ENCODE measurements at places on chromosomes 12 and 14.

- no peak for DNase-seq
Observed at GRCh38 chr14:97029800-97030199, 232.6 kb downstream of the VRK1 start.

DNA sequence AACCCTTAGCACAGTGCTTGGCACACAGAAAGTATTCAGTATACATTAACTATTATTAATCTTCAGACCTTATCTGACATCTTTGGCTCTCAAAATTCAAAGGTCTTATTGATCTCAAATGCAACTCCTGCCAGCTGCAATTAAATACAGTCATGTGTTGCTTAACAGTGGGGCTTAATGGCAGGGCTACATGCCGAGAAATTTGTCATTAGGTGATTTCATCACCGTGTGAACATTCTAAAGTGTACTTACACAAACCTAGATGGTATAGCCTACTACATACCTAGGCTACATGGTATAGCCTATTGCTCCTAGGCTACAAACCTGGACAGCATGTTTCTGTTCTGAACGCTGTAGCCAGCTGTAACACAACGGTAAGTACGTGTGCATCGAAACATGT, 156.3 kb upstream of the TMCC3 start:
- DNase-seq: no peak

- DNase-seq: peak; percentile 40
Observed at GRCh38 chr12:27969624-27970400, 2.7 kb downstream of the PTHLH start.

DNA sequence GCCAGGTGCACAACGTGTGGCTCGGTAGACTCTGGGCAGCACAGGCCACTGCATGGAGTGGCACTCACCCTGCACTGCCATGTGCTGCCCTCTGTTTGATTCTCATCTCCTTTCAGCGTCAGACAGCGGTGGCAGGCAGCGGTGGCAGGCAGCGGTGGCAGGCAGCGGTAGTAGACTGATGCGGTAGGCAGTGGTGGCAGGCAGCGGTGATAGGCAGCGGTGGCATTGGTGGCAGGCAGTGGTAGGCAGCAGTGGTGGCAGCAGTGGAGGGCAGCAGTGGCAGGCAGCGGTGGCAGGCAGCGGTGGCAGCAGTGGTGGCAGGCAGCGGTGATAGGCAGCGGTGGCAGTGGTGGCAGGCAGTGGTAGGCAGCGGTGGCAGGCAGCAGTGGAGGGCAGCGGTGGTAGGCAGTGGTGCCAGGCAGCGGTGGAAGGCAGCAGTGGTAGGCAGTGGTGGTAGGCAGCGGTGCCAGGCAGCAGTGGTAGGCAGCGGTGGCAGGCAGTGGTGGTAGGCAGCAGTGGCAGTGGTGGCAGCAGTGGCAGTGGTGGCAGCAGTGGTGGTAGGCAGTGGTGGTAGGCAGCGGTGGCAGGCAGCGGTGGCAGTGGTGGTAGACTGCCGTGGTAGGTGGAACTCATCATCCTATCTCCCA, 6.0 kb upstream of the MEG3 start:
- no peak for DNase-seq

DNA sequence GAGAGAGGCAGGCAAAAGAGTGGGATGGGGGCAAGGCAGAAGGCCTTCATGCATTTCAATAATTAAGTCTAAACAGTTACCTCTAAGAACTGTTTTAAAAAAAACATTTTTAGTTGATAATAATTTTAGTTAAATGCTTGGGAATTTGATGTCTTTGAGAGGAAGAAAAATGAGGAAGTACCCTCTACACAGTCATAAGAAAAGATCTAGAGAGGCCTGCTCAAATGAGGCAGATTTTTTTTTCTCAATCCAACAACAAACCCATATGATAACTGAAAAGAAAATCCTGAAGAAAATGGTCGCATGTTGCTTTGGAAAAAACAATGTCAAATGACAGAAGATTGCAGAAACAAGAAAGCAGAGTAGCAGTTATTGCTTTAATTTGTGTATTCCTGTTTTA, 25.6 kb downstream of the SINHCAF start:
- DNase-seq: no peak

DNA sequence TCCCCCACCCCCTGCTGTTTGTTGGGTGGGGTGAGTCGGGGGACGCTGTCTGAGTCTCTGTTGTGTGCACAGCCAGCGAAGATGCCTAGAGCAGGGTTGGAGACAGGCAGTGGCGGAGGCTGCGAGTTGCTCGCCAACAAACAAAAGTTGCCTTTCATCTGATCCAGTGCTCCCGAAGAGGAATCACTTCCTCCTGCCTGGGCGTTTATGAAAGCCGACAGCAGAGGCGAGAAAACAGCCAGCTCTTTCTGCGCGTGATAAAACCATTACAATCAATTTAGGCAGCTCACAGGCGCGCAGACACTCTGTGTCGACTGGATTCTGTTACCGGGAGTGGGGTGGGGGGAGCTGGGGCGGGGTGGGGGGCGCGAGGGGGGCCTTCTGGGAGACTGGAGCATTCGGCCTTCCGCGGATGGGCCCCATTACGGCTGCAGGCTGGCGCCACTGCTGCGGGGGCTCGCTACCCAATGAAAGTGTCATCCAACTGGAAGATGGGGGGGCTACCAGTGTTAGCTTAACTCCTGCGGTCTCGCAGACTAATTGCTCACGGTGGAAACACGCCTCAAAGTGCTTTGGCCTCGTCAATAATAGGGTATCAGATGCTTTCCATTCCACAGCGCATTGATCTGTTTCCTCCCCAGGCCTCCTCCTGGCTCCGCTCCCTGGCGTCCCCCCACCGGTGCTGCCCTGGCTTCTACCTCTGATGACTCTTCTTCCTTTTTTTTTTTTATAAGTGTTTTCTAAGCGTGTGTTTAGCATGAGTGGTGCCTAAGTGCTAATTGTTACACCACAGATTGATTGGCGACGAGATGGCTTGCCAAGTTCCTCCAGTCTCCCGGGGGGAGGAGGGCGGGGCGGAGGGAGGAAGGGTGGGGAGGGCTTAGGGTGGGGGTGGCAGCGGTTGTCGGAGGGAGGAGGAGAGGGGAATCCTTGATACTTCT, 678.4 kb downstream of the MED13L start:
- DNase-seq: peak; percentile 67

DNA sequence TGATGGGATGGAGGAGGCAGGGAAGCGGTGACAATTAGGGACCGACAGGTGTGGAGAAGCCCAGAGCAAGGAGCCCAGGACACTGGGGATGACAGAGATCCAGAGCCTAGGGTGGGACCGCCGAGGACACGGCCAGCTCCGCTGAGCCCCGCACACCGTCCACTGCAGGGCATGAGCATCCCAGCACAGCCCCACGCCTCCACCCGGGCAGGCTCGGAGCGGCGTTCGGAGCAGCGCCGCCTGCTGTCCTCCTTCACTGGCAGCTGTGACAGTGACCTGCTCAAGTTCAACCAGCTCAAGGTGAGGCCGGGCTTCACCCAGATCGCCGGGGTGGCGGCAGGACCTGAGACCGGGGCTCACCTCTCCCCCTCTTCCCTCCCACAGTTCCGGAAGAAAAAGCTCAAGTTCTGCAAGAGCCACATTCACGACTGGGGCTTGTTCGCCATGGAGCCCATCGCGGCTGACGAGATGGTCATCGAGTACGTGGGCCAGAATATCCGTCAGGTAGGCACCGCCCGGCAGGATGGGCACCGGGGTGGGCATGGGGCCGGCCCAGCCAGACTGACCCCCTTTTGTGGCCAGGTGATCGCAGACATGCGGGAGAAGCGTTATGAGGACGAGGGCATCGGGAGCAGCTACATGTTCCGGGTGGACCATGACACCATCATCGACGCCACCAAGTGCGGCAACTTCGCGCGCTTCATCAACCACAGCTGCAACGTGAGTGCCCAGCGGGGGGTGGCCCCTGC, 23.7 kb downstream of the SETD1B start:
- DNase-seq: no peak

- DNase-seq: no peak
Observed at GRCh38 chr14:53757732-53758131, 198.9 kb downstream of the BMP4 start.

DNA sequence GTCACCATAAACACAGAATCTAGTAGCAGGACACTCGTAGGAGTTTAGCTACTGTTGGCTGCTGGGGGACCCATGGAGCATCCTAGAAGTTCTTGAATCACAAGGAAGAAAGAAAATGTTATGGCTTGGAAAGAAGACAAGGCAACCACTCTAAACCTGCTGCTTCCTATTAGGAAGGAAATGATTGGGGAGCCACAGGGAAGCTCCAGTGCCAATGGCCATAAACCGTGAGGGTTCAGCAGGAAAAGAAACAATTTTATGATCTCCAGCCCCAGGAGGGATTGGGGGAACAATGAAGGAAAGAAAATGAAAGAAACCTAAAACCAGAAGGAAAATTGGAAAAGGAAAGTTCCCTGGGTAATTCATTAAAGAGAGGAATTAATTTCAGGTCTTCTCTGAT, 372.0 kb downstream of the FUT8 start:
- no peak for DNase-seq

All from Ammon's horn (tissue), 1 donor.